ENCODE measurements at places on chromosomes 6 and 20.

- no peak for DNase-seq
Observed at GRCh38 chr6:67358241-67358640, 1276.8 kb upstream of the ADGRB3 start.

GRCh38 chr6:43767553-43768505 is 2.2 kb upstream of the VEGFA start:
- no peak for DNase-seq

DNA sequence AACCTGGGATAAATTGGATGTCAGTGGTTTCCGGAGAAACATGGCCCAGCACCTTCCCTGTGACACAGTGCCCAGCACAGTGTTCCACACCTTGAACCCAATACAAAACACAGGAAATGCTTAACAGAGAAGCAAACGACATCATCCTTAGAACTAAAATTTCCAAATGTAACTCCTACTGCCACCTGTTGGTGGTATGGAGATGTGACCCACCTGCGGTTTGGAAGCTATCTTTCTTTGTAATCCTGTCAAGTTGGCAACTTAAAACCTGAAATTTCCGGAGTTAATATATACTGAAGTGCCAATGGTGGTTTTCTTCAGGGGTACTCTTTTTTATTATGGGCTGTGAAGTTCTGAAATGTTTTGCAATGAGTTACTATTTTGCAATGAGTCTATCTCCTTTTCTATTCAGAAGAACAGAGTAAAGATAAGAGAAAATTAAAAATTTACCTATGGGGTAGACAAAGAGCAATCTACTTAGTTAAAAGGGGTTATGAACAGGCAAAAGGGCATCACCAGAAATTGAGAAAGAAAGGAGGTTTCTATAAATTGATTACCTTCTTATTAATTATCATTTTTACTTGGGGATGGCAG is 658.8 kb downstream of the PTPRT start:
- no peak for DNase-seq

- no peak for DNase-seq
Observed at GRCh38 chr6:134624781-134625180, 306.9 kb upstream of the SGK1 start.

GRCh38 chr6:7261852-7262461 is 51.0 kb downstream of the SSR1 start:
- DNase-seq = no peak

DNA sequence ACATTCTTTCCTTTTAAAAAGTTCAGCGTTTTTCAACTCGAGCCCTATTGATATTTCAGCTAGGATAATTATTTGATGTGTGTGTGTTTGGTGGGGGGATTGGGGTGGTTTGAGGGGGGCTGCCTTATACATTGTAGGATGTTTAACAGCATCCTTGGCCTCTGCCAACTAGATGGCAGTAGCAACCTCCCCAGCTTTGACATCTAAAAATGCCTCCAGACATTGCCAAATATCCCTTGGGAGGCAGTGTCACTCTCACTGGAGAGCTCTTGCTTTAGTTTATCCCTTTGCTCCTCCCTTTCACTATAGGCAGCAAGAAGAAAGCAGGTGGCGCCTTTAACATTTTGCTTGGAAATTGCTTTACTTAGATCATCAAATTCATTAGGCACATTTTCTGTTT is 14.6 kb upstream of the TP53TG5 start:
- no peak for DNase-seq

GRCh38 chr6:2760882-2761842 is 4.0 kb upstream of the WRNIP1 start:
- DNase-seq = no peak

DNA sequence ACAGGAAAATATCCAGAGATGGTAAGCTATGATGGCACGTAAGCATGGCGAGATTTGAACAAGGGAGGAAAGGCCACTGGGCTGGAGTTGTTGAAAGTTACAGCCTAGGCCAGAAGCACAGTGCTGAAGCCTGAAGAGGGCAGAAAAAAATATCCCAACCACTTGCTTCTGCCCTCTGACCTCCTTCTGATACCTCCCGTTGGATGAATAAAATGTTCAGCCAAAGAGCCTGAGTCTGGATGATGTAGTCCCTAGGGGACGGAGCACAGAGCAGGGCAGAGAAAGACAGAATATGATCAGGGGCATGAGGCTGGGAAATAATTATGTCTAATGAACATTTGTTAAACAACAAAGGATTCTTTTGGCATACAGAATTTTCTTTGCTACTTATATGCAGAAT is 19.7 kb downstream of the KLHL31 start:
- no peak for DNase-seq

GRCh38 chr6:68575765-68576439 is 59.2 kb upstream of the ADGRB3 start:
- no peak for DNase-seq

- no peak for DNase-seq
Observed at GRCh38 chr6:43077981-43078511, 1.9 kb downstream of the PTK7 start.

DNA sequence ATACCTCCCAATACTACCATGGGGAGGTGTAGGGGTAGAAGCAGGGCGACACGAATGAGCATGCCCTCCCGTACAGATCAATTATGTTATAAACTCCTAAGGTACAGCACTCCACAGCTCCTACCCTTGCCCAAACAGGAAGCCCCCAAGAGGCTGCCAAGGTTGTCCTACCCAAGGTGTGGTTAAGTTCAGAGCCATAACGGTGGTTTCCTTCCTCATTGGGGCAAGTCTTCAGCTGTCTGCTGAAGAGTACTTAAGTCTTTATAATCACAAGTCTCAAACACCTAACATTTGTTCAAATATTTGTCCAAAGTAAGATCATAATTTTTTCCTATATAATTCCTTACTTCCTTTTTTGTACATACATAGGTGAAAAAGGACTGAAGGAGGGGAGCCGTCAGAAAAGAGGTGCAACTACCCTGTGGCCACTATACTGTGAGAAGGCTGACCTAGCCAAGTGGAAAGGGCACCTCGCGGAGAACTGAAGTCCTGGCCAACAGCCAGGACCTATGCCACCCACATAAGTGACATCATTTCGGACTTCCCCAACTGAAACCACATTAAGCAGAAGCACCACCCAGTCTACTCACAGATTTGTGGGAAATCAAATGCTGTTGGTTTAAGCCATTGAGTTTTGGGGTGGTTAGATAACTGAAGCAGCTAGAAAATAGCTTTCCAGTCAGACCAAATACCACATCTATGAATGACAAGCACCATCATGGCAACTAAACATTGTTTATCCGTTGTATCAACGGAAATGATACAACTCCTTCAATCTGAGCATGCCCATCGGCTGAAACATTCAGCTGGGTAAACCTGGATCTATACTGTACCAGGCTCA is 2.9 kb upstream of the RAB22A start:
- peak; percentile 31 for DNase-seq

DNA sequence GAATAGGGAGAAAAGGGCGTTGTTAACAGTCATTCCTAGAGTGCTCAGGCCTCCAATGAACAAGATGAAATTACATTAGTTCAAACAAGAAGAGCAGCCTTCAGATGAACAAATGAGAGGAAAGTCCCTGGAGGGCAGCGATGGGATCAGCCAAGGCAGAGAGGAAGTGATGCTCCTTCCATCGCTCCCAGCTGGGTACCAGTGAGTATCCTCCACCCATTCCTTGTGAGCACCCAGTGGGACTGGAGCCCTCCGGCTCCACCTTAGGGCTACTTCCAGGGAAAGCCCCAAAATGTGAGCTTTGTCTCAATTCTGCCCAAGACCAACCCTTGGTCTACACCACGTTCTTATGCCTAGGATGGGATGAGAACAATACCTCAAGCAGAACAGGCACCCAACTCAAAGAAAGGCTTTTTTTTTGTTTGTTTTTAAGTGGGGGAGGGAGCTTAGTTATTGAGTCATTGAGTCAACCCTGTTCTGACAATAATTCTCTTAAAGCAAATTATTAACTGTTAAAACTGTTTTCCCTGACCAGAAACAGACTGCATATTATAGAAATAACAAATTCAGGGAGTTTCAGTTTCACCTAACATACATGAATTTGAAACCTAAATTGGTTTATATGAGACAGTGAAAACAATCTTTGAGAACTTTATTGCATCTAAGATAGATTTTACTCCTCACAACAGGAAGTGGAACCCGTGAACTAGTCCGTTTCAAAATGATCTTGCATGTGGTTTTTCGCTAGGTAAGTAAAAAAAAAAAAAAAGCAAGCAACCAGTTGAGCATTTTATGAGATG is 106.9 kb downstream of the IPCEF1 start:
- no peak for DNase-seq

DNA sequence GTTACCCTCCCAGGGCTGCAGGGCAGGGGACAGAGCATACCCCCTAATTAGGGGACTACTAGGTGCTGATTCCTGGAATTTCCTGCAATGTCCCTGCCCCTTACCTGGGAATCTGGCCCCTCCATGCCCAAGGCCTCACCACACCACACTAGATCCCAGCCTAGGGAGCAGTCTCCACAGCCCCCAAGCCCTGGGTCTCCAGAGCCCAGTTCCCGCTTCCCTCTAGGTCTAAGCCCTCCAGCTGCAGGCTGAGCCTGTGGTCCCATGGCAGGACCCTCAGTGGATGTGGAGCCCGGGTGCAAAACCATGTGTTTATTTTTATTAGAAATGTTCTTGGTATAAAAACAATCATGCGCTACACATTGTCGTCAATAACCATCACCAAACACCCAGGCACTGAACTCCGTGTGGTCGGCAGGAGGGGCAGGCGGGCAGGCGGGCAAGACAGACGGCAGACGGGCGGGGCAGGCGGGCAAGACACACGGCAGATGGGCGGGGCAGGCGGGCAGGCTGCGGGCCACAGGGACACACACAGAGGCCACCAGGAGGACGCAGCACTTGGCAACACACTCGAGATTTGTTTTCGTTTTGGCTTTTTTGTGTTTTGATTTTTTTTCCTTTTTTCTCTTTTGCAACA is 124.2 kb downstream of the GRM4 start:
- DNase-seq = no peak

DNA sequence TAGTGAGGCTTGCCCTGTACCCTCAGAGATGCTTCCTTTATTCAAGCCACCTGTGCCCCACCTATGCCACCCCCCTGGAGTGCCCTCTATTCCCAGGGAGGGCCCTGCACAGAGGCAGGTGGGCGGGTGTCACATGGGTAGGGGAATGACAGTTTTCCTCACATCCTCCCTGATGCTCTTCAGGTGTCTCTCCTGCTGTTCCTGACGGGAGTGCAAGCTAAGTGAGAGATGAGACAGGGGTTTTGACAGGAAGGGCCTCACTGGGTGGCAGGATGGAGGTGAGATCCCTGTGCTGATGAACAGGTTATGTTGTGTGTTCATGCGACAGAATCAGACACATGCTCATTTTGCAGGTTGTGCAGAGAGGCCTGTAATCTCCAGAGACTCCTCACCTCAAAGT is 164.1 kb upstream of the CHD6 start:
- no peak for DNase-seq

GRCh38 chr6:108904741-108905140 is 56.5 kb downstream of the ARMC2 start:
- no peak for DNase-seq

- no peak for DNase-seq
Observed at GRCh38 chr6:128064540-128064895, 163.7 kb upstream of the THEMIS start.

DNA sequence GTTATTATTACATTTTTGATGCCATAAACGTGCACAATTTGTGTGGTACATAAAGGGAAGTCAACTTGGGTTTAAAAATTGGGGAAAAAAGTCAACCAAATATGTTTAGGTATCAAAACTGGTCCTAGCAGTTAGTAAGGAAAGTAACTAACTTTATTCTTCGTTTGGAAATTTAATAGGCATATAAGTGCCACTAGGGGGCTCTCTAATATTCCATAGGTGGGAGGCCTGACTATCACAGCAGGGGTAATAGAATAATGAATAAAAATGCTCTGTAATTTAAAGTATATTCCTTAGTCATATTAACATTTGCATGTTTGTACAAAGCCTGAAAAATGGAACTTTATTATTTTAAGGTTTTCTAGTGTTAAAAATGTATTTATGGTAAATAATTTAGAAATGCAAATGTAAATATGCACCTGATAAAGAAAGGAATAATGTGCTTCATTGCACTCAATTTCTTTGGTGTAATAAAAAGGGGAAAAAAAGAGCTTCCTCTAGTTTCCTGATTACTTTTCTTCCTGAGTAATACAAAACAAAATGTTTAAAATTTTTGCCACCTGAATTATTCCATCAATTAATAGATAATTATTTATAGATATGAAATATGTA is 125.7 kb upstream of the HDAC2 start:
- DNase-seq = no peak

DNA sequence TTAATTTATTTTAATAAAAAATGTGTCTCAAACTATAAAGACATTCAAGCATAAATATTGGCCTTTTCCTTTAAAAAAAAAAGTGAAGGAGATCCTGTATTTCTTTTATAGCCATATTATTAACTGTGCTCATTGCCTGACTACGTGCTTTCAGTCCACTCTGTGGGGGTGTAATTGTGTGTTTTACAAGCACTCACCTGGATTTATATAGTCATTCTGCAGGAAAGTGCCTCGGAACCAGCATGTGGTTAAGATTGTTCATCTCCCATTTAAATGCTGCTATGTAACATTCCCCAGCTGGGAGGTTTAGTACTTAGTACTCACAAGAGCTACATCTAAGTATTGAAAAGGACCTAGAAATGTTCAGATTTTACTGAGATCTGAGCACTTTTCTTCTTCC is 47.9 kb upstream of the SLC22A16 start:
- no peak for DNase-seq

DNA sequence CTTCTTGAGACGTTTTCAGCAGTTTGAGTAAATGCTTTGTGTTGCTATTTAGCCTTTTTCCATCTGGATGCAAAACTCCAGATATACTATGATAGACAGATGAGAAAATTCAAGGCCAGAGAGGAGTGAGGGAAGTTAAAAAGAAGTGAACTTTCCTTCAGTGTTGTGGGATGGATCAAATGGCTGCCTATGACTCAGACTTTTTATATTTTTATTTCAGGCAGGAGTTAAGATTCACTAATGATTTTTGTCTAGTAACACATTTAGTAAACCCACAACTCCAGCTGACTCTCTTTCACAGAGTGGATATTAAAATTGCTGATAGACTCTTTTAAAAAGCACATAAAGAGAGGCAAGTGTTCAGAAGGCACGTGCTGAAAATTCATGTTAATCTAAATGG is 23.2 kb upstream of the PTCHD4 start:
- no peak for DNase-seq

- no peak for DNase-seq
Observed at GRCh38 chr20:23131766-23132165, 45.6 kb upstream of the CD93 start.

DNA sequence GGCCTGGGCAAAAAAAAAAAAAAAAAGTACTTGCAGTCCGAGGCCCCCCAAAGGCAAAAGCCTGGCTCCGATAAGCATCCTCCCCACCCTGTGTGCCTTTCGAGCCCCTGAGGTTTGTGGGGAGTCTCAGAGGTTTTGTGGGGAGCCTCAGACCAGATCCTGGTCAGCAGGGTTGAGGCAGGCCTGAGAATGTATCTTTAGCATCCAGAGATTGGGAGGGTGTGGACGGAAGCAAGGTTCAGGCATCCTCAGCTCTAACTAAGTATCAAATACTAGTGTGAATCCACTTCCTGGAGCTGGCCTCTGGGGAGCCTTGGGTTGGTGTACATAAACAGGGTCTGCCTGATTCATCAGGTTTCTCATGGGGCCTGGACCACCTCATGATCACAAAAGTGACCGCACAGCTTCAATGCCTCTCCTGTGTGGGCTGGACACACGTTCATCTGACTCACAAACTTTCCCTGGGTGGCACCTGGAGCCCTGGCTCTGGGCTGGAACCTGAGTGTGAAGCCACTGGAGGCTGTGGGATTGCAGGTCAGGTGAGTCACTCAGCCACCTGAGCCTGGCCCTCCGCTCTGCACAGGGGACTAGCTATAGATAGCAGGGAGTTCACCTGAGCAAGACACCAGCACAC is 24.4 kb downstream of the PCMTD2 start:
- no peak for DNase-seq

Data from stimulated activated CD8-positive, alpha-beta memory T cell treated with anti-CD3 and anti-CD28 coated beads, Interleukin-4, amount 100 ng/mL, for 4 hours (primary cell).